ENCODE measurements at places on chromosomes 6 and 20. TPM values are rescaled to one million over a fixed set of nuclear protein-coding genes. Genes with fewer than 3 reads are reported as not detected.

DNA sequence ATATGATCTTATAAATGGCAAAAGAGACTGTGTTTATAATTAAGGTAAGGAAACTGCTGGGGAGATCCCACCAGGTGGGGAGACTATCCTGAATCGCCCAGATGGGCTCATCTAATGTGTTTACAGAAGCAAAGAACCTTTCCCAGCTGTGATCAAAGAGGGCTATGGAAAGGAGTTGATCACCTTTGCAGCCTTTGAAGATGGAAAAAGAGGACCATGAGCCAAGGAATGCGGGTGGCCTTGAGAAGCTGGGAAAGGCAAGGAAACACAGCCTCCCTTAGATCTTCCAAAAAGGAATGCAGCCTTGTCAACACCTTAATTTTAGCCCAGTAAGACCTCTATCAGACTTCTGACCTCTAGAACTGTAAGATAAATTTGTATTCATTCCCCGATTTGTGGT lies 66.5 kb upstream of the ADGRG6 start:
- no peak for DNase-seq

IRF4 gene
- 0.41 TPM for polyA plus RNA-seq

SMOC2 gene
- polyA plus RNA-seq = not detected

DNA sequence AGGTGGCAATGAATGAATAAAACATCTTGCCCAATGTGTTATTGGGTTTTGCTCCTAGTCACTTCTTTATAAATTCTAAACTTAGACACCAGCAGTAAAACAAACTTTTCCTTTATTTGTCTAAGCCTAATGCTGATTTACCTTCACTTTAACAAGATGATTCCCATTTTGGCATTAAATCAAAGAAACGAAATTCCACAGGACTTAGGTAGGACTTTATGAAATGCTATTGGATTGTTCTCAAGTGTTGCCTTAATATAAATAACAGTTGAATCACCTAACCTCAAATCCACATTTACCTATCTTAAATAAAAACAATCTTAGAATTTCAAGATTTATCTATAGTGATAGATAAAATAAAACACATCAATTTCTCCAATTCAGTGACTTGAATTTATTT lies 831.8 kb downstream of the EPHA7 start:
- DNase-seq = no peak

DNA sequence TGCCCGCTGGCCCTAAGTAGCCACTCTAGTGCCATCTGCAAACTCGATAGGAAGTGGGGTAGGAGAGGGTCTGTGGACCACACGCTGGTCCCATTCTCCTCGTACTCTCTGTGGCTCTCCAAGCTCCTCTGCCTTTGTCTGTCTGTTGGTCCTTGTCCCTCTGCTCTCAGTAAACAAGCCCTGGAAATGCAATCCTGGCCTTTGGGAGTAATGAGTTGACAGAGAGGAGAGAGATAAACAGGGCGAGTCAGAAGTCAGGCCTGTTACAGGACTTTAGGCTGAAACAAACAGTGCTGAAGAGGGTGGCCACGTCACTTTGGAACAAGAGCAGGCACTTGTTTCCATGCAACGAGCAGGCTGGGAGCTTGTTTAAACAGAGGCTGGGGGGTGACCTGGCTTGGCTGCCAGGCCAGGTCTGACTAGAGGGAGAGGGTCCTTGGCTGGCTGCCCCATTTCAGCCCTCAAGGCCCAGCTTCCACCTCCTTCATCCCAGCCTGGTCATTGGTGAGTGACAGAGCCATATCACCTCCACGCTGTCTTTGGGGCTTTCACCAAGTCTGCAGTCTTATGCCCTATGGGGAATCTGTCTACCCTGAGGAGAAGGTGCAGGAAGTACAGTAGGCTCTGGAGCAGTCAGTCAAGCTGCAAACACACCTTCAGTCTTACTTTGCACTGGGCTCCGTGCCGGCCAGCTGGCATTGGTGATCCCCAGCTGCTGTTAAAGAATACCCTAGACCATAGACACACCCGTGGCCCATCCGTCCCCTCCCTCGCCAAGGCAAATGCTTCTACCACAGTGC lies 22.6 kb downstream of the FOXP4 start:
- DNase-seq = no peak

NKX2-4 gene
- not detected for polyA plus RNA-seq

GRCh38 chr20:60491051-60491581 lies 532.9 kb downstream of the CDH26 start:
- no peak for DNase-seq

PCSK2 gene
- polyA plus RNA-seq = not detected

GRCh38 chr20:38073307-38074071 lies 39.9 kb downstream of the RPRD1B start:
- peak; percentile 25 for DNase-seq

- DNase-seq = no peak
Observed at GRCh38 chr6:142469220-142469619, 167.4 kb downstream of the ADGRG6 start.

- DNase-seq = no peak
Observed at GRCh38 chr20:22159276-22159675, 425.1 kb downstream of the FOXA2 start.

DNA sequence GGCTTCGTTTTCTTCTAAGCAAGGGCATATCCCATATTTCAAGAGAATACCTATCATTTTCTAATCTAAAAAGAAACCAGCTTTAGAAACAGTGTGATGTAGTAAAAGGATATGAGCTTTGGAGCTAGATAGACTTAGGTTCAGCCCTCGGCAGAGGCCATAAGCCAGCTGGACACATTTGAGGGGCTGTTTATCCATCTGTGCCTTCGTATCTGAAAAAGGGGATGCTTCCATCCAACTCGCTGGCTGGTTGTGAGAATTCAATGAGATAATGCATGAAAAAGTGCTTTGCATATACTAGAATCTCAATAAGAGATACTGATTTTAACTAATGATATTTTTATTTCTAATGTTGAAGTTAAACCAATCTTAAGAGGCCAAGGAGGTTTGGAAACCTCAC lies 58.0 kb downstream of the PRL start:
- DNase-seq = no peak

GRCh38 chr20:49284818-49285217 lies 7.0 kb upstream of the ZNFX1 start:
- DNase-seq = no peak

TINAG gene
- not detected for polyA plus RNA-seq

DNA sequence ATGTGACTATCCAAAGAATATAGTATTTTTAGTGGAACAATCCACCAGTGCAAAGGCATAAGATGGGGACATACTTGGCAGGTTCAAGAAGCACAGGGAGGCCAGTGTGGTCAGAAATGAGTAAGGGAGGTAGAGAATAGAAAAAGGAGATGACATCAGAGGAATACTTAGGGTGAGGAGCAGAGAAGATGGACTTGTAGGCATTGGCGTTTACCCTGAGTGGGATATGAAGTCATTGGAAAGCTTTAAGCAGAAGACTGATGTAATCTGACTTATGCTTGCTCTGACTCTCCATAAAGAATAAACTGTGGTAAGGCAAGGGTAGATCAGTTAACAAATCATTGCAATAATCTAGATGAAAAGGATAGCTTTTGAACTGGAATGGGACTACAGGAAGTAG lies 228.7 kb downstream of the GJA1 start:
- DNase-seq = no peak

DNA sequence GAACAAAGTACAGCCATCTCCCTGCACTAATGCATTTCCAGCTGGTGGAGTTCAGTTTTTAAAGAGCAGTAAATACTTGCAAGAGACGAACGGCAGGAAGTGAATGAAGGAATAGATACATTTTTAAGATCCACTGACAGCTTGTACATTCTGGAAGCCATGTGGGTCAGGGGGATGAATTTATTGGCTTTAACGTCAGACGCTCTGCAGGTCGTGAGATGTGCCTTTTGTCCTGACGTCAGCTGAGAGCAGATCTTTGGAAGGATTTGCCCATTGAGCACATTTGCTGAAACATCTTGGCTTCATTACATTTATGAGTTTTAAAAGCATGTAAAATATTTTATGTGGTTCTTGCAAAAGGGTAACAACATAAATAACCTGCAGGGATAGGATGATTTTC lies 29.5 kb upstream of the SALL4 start:
- no peak for DNase-seq

GRCh38 chr6:20154753-20155152 lies 57.5 kb downstream of the MBOAT1 start:
- DNase-seq = no peak

DNA sequence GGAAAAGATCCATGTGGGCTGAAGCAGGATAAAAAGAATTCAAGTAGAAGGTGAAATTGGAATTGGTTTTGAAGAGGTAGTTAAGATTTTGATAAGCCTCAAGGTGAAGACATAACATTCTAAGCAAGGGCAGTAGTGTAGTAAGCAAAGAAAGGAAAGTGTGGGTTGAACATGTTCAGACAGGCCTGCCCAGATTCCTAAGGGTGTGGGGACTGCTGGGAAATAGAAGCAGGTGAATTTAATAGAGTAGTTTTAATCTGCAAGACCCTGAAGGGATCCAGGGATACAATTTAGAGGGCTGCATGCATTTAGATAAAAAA lies 19.1 kb downstream of the TAB2 start:
- no peak for DNase-seq

LATS1 gene
- polyA plus RNA-seq = 6.3 TPM

RGS17 gene
- polyA plus RNA-seq = 0.82 TPM

DNA sequence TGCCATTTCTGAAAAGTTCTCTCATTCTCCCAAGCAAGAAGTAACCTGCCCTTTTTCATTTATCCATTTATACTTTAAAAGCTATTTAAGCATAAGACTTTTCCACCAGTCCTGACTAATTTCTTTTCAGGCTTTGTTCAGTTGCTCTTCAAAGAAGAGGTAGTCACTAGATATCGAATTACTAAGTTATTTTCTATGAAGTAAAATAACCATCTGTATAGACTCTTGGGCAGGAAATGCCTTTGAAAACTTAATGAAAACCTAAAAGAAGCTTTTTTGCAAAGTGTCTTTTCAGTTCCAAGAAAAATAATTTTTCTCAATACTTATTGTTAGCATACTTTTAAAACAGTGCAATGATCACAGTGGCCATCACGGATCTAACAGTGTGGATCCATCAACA lies 31.3 kb upstream of the LAMP5 start:
- no peak for DNase-seq

GRCh38 chr6:121033091-121033490 lies 301.2 kb downstream of the TBC1D32 start:
- no peak for DNase-seq

MCCD1 gene
- not detected for polyA plus RNA-seq

- no peak for DNase-seq
Observed at GRCh38 chr20:8073024-8073832, 53.7 kb upstream of the TMX4 start.

GRCh38 chr6:33118525-33119123 lies 42.8 kb downstream of the HLA-DPB1 start:
- peak; percentile 66 for DNase-seq

ZNF311 gene
- not detected for polyA plus RNA-seq

GRCh38 chr20:64193058-64193457 lies 28.8 kb downstream of the MYT1 start:
- DNase-seq = no peak

DNA sequence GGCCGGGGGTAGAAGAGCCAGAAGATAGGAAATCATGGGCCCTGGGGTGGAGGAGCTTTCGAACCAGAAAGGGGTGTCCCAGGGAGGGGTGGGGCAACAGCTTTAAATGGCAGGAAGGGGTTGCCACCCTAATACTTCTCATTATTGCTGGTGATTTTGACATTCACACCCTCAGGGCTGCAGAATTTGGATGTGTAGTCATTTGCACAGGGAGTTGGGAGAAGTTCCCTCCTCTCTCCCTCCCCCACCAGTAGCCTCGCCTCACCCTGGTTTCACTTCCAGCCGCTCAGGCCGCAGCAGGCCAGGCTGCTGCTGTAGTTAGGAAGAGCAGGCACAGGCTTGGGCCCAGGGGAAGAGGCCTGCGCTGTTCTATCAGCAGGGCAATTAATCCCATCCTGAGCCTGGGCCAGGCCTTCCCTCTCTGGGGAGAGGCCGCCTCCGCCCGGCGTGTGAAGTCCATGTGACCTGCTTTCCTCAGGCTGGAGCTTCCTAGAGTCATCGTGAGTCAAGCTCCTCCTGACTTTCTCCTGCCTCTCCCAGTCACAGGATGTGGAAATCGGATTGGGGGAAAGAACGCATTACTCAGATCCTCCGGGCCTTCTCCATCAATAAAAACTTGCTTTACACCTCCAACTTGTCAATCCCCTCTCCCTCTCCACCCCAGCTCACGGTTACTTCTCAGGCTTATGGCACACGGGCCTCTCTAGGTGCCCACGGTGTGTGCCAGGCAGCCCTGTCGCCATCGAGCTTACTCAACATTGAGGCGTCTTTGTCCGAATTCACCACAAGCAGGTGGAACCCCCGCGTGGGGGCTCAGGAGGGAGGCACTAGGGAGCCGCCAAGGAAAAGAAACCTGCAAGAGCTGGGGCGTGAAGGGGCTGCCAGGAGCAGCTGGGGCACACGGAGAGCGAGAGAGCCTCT lies 7.8 kb downstream of the ADTRP start:
- no peak for DNase-seq

DNA sequence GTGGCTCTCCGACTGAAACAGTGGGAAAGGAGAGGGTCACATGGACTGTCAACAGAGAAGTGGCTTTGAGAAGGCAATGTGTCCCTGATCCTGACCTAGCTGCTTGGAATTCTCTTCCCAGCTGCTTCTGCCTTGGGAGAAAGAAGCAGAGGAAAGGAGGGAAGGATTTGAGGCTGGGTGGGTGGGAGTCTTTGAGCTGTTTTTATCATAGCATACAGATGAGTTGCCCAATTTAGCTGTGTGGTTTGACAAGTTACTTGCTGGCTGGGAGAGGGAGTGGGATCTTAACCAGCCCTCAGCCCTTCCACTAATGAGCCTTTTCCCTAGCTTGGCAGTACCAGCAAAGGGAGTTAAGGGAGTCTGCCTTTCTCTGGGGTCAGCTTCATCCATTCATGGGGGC lies 51.1 kb upstream of the MYL9 start:
- no peak for DNase-seq

DNA sequence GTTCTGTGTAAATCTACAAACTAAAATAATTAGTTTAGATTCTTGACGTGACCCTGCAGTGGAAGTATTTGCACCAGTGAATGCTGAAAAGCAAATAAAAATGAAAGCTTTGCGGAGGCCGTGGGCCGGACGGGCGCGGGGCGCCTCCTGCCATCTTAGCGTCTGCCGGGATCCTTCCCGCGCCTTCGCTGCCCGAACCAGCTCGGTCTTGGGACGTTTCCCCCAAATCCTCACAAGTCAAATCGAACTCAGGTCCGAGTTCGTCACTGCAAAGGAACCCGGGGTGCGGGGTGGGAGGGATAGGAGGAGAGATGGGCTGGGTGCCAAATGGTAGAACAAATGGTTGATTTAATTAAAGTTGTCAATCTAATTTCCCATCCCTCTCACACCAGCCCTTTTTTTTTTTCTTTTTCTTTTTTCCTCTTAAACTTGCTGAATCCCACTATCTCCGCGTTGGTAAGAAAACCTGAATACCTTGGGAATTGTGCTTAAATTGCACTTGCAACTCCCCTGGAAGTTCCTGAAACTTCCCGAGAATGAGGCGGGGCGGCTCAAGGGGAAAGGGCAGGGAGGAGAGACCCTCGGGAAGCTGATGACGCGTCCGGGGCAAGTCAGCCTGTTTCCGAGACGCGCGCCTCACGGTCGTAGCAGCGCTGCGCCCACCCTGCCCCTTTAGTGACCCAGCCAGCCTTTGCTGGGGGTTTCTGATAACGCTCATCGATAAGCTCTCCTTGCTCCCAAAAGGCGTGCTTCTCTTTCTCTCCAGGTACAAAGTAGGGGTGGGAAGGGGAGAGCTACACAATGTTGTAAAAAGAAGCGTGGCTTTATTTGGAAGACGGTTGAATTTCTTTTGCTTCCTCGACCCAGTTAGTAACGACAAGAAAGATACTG lies 1.8 kb downstream of the GJA1 start:
- no peak for DNase-seq
